ENCODE measurements at places on chromosomes 3 and 15.
A peak's percentile ranks its signal among the peaks of the same experiment; 100 is the strongest.

DNA sequence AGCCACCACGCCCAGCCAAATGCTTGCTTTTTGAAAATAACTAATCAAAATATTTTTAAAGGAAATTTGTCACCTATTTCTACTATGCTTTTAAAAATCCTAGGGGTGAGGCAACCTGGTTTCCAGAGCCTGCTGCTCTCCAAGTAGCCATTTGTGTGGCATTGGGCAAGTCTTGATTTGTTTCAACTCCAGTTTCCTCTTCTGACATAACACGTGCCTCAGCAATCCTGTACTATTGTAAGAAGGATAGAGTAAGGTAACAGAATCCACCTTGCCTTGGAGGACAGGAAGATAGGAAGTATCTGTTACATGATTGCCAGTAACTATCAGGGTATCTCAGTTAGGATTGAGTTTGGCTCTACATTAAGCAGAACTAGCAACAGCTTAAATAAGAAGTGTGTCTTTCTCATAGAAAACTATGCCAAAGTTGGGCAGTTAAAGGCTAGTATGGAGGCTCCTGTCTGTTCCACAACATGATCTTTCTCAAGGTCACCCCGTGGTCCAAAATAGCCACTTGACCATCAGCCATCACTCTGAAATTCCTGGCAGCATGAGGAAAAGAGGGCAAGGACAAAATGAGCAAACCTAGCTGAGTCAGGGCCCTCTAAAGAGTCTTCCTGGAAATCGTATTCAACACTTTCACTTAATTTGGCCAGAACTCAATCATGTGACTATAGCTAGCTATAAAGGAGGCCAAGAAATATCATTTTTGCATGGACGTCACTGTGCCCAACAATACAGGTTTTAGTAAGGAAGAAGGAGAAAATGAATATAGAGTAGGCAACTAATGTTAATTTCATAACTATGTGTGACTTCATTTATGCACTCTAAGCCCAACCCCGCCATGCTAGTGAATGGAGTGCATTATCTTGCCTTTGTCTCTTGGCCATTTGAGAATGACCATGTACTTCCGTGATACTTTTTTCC, 66.1 kb downstream of the HMG20A start:
- peak; percentile 35 for DNase-seq

- no peak for DNase-seq
Observed at GRCh38 chr3:175397372-175397771, 538.2 kb downstream of the NAALADL2 start.

- no peak for DNase-seq
Observed at GRCh38 chr3:75015280-75015679, 400.8 kb upstream of the CNTN3 start.

DNA sequence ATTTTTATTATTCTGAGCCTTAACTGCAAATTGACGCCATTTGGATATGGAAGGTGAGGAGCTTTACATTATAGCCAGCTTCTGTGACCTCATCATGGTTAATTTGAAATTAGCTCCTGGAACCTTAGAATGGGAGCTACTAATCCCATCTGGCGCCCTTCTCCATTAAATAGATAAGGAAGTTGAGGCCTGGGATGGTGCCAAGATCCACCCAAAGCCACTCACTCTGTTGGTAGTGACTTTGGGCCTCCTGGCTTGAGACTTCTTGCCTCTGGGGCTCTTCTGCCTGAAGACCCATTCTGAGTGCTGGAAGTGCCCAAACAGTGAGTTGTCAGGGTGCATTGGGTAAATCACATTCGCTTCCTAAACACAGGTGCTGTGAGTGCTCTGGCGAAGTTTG, 12.0 kb upstream of the HMCES start:
- DNase-seq, result no peak

DNA sequence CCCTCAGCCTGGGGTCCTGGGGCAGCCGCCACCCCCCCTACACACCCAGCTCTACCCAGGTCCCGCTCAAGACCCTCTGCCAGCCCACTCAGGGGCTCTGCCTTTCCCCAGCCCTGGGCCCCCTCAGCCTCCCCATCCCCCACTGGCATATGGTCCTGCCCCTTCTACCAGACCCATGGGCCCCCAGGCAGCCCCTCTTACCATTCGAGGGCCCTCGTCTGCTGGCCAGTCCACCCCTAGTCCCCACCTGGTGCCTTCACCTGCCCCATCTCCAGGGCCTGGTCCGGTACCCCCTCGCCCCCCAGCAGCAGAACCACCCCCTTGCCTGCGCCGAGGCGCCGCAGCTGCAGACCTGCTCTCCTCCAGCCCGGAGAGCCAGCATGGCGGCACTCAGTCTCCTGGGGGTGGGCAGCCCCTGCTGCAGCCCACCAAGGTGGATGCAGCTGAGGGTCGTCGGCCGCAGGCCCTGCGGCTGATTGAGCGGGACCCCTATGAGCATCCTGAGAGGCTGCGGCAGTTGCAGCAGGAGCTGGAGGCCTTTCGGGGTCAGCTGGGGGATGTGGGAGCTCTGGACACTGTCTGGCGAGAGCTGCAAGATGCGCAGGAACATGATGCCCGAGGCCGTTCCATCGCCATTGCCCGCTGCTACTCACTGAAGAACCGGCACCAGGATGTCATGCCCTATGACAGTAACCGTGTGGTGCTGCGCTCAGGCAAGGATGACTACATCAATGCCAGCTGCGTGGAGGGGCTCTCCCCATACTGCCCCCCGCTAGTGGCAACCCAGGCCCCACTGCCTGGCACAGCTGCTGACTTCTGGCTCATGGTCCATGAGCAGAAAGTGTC, 30.2 kb downstream of the PTPN23 start:
- no peak for DNase-seq

DNA sequence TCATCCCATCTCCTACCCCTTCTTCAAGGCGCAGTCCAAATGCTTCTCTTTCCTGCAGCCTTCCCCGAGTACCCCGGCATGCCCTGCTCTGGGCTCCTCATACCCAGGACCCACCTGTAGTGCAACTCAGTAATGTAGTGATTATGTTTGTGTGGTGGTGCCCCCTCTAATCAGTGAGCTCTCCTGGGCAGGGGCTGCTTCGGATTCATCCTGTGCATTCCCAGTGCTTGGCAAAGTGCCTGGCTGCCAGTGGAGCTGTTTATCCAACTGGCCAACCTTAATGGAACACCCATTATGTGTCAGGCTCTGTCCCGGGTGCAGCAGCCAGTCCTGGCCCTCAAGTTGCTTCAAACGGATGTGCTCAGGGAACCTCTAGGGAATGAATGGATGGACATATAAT, 174.4 kb upstream of the LINGO1 start:
- no peak for DNase-seq

DNA sequence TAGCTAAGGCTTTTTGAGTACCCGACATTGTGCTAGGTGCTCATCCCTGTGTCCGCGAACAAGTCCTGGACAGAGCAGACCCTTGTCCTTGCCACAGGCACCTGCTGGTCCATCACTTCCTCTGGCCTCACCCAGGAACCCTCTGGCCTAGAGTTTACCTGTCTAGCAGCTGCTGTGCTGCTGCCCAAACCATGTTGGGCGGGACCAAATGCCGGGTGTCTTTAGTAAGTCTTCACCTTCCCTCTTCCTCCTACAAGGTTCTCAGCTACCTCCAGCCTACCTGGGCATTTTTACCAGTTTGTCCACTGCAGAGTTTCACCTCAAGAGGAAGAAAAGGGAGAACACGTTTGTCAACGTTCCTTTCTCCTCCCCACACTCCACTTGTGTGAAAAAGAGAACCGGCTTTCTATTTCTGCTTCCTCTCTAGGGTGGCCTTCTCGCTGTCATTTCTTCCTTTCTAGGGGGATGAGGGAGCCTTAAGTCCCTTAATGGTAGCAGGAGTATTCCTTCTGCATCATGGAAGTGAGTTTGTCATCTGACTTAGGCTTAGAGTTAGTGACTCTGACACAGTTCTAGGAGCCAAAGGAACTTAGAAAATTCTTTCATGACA, 80.4 kb upstream of the GCNT3 start:
- DNase-seq, result no peak

- no peak for DNase-seq
Observed at GRCh38 chr3:9861201-9861600, 17.4 kb upstream of the RPUSD3 start.

DNA sequence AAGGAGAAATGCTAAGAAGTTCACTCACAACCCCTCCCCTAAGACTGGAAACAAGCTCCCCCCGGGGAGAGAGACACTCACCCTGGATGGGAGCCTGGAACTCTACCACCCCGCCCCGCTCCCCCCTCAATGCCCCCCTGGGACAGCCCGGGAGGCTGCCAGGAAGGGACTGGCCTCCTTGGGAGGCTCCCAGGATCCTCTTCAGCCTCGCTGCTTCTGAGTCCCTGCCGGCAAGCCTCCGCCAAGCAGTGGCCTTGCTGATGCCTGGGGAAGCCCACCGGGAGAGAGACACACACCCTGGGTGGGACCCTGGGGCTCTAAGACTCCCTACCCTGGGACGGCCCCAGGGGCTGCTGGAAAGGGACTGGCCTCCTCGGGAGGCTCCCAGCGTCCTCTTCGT, 33.4 kb downstream of the CPEB1 start:
- DNase-seq, result no peak

- peak; percentile 51 for DNase-seq
Observed at GRCh38 chr3:170741756-170742529, 128.1 kb downstream of the RPL22L1 start.

- no peak for DNase-seq
Observed at GRCh38 chr3:152399374-152399773, 130.6 kb downstream of the MBNL1 start.

DNA sequence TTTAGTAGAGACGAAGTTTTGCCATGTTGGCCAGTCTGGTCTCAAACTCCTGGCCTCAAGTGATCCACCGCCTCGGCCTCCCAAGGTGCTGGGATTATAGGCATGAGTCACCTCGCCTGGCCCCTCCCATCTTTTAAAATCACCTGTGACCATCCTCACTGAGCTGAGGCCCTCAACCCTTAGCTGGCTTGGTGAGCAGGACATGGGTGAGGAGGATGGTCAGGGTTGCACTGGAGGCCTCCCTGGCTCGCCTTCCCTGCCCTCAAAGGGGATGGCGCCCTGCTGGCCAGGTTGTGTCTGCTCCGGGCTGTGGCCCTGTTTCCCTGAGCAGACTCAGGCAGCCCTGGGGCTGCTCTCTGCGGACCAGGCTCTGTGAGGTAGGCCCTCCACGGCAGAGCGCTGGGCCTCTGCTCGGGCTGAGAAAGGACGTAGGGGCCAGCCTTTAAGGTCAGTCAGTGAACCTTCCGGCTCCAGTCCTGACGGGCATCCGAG, 33.7 kb downstream of the SYNM start:
- DNase-seq, result no peak

- DNase-seq, result no peak
Observed at GRCh38 chr3:195195321-195196209, 75.4 kb downstream of the XXYLT1 start.
